Activated B cell treated with CpG ODN at 0.5 μM for 24 hours (primary cell): ENCODE measurements at places on chromosomes 4 and X. TPM values are rescaled to one million over a fixed set of nuclear protein-coding genes. Genes with fewer than 3 reads are reported as not detected.

The GAGE13 gene
- total RNA-seq = not detected in 2 replicates

The CENPC gene
- total RNA-seq = 40.5 and 46.0 TPM in 2 replicates

The EGF gene
- total RNA-seq = not detected in 2 replicates

- no peak for DNase-seq
Observed at GRCh38 chr4:156505341-156505955, 466.2 kb downstream of the PDGFC start.

DNA sequence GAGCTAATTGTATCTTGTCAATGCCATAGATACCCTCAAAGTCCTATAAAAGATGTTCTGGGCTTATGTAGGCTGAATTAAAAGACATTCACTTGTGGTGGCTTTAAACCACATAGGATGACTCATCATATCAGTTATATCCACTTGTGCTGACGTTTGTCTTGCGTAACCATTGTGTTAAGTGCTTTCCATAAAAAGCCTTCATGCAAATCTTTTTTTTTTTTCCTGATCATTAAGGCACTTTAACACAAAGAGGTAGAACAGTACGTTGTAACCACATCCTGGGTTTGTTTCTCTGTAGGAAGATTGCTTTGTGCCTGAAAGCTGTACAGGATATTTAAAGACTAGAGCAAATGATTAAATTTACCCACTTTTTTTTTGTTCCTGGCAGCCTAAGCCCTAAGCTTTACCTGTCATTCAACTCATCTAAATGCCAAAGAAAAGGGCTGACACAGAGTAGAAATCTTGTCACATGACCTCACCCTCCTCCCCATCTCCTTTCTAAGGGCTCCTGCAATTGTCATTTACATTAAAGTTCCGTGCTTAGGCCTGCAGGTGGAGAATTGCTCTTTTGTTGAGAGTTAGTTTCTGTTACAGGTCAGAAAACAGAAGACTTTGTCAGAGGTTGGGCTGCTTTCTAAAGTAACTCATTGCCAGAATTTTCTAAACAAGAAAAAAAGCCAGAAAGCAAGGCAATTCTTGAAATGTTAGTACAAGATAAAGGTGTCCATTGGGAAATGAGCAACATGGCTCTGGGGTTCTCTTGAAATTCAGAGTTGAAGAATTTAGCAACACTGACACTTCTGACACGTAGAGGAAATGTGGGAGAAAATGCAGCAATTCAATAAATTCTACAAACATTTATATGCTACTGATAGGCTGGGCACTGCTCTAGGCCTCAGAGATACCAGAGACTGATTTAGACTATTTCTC is 555.6 kb downstream of the PPARGC1A start:
- no peak for DNase-seq

DNA sequence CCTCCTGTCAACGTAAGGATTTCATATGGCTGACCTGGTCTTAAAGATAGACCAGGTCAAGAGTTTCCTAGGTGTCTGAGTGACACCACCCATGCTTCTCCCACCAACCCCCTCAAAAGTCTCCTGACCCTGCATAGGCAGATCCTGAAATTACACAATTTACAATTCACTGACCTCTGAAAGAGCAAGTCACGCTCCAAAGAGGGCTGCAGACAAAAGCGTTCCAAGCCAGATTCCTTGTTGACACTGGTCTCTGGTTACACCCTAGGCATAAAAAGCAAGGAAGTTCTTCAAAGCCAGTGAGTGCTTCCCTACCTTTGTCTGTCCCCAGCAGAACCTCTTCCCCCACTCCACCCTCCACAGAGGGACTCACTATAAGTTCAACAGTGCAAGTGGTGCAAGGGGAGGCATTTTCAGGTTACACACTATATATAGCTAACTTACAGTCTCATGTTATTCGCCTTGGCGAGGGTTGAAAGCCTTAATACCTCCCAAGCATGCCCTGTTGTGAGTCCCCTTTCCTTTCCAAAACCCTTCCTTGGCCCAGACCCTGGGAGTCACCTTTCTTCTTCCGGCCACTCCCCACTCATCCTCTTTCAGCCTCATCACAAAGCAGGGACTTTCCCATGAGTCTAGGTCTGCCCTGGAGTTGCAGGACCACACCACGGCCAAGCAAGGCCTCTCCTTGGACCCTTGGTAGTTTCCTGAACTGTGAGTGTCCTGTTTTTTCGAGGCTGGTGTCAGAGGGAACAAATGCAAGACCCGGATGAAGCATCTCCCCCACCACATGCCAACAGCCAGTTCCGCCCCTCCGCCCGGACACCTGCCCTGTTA is 58.0 kb upstream of the KLF3 start:
- no peak for DNase-seq

GRCh38 chr4:111512081-111512783 is 633.0 kb upstream of the FAM241A start:
- DNase-seq = no peak

DNA sequence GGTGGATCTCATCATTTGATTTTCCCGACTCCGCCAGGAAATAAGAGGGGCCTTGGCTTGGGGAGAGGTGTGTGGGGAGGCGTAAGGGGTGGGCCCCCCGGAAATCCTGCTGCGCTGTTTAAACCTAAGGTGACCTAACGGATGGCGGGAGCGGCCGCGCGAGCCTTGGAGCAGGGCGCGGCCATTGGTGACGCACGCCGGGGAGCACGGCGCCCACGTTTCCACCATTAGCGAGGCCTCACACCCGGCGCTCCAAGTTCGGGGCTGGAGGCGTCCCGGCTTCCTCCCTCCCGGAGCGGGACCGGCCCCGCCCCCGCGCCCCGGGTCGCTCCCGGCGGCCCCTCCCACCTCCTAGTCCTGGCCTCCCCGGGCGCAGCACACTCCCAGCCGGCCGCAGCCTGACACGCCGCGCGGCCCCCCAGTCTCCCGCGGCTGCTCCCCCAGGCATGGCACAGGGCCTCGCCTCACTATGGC is at the start of gene SMS:
Gene SMS, plus strand, starts transcription at position 354 of the 474 bp plus-strand sequence. Its CDS starts 116 bp downstream, at position 470.
- peak; percentile 41 for DNase-seq

GRCh38 chrX:129686422-129686948 is 31.7 kb upstream of the APLN start:
- no peak for DNase-seq

GRCh38 chrX:71167031-71167781 is 22.6 kb downstream of the NLGN3 start:
- no peak for DNase-seq

DNA sequence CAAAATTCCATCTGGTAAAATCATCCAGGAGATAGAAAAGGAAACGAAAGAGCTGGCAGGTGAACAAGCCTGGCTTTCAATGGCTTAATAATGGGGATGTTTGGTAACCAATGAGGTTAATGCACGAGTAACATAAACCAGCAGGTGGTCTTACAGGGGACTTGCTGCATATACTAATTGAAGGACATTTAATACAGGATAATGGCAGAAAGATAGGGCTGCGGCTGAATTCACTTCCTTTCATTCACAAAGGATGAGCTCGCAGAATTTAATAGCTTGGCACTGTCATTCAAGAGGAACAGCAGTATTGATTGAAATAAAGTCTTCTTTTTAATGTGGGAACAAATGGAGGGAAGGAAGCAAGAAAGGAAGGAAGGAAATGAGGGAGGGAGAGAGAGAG is 156.3 kb upstream of the RAI2 start:
- DNase-seq = no peak

GRCh38 chr4:109009909-109010308 is 247.1 kb upstream of the ETNPPL start:
- no peak for DNase-seq
